ENCODE measurements at places on chromosomes 11 and 22.

DNA sequence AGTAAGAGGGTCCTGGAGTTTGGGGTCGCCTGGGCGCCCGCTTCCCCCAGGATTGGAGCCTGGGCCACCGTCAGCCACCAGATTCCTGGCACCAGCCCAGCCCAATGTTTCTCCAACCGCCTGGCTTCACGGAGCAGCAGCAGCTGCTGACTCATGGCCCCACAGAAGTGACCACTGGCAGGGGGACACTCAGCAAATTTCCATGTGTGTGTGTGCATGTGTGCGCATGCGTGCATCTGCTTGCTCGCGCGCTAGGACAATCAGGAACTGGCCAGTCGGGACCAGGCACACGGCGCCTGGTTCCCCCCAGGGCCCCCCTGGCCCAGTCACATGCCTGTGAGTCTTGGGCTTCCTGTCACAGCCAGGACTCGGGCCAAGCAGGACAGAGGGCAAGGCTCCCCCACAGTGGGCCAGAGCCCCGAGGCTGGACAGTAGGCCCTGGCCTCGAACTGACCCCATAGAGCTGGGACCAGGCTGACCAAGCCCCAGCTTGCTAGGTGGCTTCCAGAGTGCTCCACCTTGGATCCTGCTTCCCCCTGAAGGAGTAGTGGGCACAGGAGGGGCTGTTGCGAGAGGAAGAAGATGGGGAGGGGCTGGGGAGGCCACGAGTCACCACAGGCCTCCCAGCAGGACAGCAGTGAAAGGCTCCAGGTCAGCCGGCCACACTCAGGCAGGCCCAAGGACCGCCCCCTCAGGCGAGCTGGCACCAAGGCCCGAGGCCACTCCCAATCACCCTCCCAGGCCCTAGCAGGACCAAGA is 3.2 kb downstream of the CTSD start:
- DNase-seq: peak; percentile 13

GRCh38 chr22:17213976-17214375 is 5.3 kb downstream of the ADA2 start:
- DNase-seq: peak; percentile 71

GRCh38 chr11:108838102-108838791 is 173.4 kb downstream of the DDX10 start:
- no peak for DNase-seq

- DNase-seq: no peak
Measured at GRCh38 chr11:11381471-11382105, 28.5 kb upstream of the CSNK2A3 start.

GRCh38 chr11:69370984-69371709 is 77.2 kb downstream of the MYEOV start:
- DNase-seq: no peak

DNA sequence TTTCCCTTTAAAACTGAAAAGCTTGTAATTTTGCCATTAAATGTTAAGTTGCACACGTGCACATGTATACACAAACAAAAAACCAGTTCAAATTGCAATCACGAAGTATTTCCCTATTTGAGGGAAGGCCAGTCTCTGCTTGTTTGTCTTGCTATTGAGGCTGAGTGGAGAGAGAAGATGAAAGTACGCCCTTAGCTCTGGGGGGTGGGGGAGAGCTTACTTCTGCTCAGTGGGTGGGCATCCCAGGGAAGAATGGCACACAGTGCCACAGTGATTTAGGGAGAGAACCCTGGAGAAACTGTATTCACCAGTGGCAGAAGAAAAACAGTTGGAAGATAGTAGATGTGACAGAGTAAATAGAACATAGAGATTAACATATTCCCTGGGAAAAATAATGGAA is 8.7 kb downstream of the YAP1 start:
- DNase-seq: no peak

DNA sequence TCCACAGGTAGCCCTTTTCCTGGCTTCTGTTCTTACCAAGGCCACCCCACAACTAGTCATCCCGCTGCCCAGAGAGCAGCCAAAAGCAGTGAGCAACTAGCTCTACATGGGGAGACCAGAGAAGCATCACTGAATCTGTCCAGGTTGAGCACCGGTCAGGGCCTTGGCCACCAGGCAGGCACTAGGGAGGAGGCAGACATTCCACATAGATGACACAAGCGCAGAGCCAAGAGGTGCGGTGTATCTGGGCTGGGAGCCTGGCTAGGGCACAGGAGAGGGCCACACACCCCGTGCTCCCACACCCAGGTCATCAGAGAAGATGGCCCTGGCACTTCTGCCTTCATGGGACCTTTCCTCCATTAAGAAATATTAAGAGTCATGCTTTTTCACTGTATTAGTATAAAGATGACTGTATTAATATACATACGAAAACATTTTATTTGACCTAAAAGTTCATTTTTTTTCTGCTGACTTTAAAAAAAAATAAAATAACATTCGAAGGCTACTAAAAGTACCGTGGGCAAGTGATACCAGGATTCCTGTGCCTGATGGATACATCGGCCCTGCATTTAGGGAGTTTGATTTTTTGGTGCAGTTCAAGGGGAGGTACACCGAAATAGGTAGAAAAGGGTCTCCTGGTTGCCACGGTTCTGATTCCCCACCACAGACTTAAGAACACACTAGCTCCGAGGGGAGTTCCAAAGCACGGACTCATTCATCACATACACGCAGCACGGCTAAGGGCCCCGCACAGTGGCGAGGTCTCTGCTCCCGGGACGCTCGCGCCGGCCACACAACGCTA is 1.2 kb downstream of the DGCR2 start:
- DNase-seq: no peak

DNA sequence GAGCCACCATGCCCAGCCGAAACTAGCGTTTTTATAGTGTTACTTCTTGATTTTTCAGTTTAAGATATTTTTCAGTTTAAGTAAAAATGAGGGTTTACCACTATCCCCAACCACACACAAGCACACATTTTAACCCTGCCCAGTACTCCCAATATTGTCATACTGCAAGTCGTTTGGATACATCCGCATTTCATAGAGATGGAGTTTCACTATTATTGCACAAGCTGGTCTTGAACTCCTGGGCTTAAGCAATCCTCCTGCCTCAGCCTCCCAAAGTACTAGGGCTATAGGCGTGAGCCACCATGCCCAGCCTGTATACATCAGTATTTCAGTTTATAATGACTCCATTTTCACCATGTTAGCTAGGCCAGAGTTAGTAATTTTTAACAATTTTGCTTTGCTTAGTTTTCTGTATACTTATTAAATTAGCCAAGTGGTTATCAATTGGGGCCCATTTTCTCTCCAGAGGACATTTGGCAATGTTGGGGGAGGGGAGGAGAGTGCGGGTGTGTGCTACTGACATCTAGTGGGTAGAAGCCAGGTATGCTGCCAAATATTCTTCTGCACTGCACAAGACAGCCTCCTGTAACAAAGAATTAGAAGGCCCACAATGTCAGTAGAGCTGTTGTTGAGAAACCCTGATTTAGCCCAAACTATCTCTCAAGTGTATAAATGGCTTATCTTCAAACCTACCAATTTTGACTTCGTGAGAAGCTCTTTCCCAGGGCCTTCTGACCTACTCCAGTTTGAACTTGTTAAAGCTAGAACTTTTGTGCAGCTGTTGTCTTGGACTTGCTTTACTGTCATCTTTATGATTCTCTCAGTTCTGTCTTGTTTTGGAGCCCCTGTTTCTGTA is 7.3 kb downstream of the USP47 start:
- DNase-seq: peak; percentile 46

DNA sequence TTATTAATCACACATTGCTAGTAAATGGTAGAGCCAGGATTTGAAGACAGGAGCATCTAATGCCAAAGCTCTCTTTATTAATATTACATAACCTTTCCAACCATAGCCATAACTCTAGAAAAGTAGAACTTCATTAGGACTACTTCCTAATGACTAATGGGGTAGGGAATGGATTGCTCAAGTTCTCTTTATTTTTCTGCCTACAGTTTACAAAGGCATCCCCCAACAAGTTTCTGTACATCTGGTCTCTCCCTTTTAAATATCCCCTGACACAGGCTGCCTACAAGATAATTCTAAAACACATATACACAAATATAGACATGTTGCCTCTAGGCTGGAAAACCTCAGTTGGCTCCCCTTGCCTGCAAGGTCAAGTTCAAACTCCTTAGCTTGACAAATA is 534.9 kb downstream of the SOX6 start:
- no peak for DNase-seq

DNA sequence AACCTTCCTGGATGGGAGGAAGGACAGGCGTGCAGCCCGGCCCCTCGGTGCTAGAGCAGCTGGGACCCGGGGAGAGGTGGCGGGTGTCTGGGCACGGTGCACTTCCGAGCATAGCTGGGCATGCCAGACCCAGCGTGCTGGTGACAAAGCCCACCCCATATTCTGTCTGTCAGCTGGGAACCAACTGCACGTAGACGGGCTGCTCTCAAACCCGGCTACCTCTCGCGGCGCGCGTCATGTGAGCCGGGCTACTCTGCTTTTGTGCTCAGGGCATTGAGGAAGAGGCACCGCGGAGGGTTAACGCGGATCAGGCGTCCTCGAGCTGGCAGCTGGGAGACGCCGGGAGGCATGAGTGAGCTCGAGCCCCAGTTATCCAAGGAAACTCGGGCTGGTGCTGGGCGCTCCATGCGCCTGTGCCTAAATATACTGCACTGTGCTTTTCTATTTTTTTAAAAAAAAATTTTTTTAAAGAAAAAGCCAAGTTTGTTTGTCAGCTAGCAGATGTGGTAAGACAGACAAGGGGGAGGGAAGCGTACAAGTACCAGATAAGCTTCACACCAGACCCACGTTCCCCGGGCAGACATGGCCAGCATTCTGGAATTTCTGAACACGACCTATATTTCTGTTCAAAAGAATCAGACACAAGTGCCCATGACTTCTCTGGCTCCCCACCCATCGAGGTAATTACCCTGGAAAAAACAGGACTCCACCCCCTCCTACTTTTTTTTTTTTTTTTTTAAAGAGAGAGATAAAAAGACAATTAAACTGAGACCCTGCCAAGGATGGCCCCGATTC is 425.6 kb downstream of the SHANK2 start:
- DNase-seq: no peak

- DNase-seq: peak; percentile 38
Measured at GRCh38 chr11:19735909-19736498, 23.4 kb downstream of the NAV2 start.

GRCh38 chr11:26150031-26150430 is 181.9 kb upstream of the ANO3 start:
- DNase-seq: no peak

- DNase-seq: no peak
Measured at GRCh38 chr11:30435488-30435887, 112.6 kb downstream of the ARL14EP start.

GRCh38 chr22:17694193-17694592 is 55.6 kb downstream of the BCL2L13 start:
- no peak for DNase-seq

- peak; percentile 94 for DNase-seq
Measured at GRCh38 chr11:75667831-75668450, 897 bp downstream of the MAP6 start.

GRCh38 chr11:11970556-11970955 is 37.9 kb downstream of the DKK3 start:
- no peak for DNase-seq

- no peak for DNase-seq
Measured at GRCh38 chr11:69530278-69531070, 49.0 kb downstream of the LINC01488 start.

DNA sequence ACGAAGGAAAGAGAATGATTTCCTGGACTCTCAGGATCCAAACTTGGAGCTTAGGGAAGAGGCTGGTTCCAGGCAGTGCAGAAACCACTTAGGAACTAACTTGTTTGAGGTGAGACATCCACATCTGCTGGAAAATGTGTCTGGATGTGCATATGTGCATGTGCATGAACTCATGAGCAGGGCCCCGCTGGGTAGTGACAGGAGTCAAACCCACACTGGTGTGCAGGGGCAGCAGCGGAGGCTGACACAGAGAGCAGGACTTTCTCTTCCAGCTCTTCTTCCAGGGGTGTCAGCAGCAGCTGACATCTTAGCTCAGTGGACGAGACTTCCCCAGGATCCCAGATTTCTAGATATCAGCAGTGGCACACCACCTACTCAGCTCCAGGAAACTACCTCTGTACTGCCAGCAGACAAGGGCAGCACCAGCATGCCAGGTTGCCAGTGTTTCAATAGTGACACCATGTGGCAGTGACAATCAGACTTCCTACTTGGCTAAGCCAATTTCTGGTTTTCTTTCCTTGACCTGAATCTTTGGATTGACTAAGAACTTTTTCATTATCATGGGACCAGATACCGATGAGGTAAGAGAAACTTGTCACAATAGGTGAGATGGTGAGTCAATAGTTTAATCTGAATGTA is 227.5 kb upstream of the ZC3H12C start:
- no peak for DNase-seq

GRCh38 chr22:42162728-42163489 is 32.3 kb upstream of the CYP2D6 start:
- DNase-seq: no peak

GRCh38 chr11:114350022-114350421 is 50.3 kb downstream of the C11orf71 start:
- DNase-seq: no peak

DNA sequence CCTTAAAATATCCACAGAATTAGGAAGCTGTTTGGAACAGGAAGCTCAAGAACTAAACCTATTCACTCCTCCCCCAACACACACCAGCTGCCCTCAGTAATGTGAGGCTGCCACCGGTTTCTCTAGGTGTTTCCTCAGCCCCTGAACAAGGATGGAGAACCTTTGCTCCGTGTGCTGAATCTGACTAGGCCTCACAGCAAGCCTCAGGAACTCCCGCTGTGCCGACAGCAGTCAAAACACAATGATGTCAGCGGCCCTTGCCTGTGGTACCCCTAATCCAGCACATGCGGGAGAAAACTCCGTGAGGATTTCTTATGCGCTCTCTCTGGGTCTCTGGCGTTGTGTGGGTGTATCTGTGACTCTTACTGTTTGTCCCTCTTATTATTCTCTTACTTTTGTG is 153.3 kb downstream of the EFCAB6 start:
- no peak for DNase-seq

GRCh38 chr11:16613262-16613511 is 125.3 kb upstream of the C11orf58 start:
- DNase-seq: no peak

DNA sequence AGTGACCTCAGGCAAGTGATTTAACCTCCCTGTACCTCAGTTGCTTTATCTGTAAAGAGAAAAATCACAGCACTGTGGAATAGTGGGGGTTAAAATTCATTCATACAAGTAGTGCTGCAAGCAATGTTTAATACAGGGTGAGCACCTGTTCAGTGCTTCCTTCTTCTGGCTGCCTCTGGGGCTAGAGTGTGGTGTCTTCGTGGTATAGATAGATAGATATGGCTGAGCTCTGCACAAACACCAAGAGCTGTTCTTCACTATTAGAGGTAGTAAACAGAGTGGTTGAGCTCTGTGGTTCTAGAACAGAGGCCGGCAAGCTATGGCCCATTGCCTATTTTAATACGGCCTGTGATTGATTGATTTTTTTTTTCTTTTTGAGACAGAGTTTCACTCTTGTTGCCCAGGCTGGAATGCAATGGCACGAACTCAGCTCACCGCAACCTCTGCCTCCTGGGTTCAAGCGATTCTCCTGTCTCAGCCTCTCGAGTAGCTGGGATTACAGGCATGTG is 32.9 kb downstream of the LIMK2 start:
- no peak for DNase-seq
